Stimulated activated CD8-positive, alpha-beta memory T cell treated with anti-CD3 and anti-CD28 coated beads, Interleukin-4, amount 100 ng/mL, for 4 hours (primary cell): ENCODE measurements at places on chromosomes 11 and 22.

- no peak for DNase-seq
Observed at GRCh38 chr11:31960126-31960525, 130.7 kb upstream of the RCN1 start.

- DNase-seq: no peak
Observed at GRCh38 chr11:32153747-32154146, 62.9 kb downstream of the RCN1 start.

DNA sequence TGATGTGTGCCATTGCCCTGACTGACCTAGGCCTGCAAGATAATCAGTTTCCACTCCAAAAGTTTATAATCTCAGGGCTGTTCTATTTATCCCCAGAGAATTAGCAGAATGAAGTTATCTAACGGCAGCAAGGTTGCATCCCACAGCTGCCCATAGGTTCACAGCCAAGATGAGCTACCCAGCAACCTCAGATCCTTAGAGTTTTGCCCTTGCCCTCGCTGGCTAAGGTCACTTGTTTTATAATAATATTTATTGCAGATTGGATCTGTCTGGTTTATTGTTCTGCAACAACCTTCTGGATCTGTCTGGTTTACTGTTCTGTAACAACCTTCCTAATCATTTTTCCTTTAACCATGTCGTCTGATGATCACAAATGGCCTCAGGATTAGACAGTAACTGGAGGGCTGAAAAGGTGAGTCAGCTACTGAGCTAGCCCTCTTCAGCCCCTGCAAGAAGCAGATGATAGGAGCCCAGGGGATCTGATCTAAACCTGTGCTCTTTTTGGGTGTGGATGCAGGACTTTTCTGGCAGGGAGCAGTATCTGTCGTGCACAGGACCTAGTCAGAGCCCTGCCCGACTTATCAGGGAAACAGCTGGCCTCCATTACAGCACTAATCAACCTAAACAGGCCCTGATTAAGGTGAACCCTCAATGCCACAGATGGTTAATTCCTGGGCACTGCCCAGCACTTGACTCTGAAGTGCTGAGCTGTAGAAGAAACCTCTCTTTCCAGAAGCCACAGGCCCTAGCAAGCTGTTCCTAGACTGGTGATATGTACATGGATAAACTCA is 642.9 kb upstream of the KIRREL3 start:
- DNase-seq: no peak

DNA sequence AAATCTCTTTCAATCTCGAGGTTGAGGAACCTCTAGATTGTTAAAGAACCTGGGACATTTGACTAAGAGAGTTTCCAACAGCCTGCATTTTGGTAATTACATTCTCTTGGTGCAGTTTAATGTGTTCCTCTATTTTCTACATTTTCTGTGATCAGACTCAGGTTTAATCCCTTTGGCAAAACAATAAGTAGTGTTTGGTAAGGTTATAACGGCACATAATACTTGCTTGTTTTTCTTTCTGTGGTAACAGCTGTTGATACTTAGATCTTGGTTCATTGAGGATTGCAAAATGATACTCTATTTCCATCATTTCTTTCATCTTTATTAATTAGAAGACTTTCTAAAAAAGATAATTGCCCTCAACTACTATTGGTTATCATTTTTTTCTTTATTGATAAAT is 271.3 kb downstream of the SBF2 start:
- no peak for DNase-seq

GRCh38 chr11:118618991-118619375 is 11.6 kb downstream of the PHLDB1 start:
- DNase-seq: no peak
